Osteocyte (in vitro differentiated cells): ENCODE measurements at places on chromosomes 12 and 14. TPM values are rescaled to one million over a fixed set of nuclear protein-coding genes. Genes with fewer than 3 reads are reported as not detected.
A peak's percentile ranks its signal among the peaks of the same experiment; 100 is the strongest.

DNA sequence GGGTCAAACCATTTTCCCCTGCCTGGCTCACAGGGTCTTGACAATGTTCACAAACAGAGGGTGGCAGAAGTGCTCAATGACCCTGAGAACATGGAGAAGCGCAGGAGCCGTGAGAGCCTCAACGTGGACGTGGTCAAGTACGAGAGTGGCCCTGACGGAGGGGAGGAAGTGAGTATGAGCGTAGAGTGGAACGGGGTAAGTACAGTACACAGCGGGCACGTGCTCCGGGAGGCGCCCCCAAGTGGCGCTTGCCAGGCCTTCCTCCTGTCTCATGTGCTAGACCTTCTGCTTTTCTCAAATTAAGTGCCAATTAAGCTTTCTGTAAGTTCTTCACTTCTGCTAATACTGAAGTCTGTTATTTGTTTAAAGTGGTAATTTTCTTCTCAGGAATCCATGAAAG, 35.9 kb downstream of the XRCC3 start:
- no peak overlapping the region for H3K4me3 ChIP-seq
- DNase-seq: no peak
- peaks cover 15% of the 10 kb centered on the region for H3K4me1 ChIP-seq
- H3K27me3 ChIP-seq: no peaks in the 10 kb centered on the region
- peak overlapping the region; percentile 56 for H3K27ac ChIP-seq

The GPRC5A gene
- 25.7 and 27.3 TPM in 2 replicates for total RNA-seq

GRCh38 chr14:71179066-71179465, 271.8 kb downstream of the PCNX1 start:
- no peak overlapping the region for H3K4me3 ChIP-seq
- H3K36me3 ChIP-seq: no peaks in the 10 kb centered on the region
- no peaks in the 10 kb centered on the region for H3K27me3 ChIP-seq
- no peak overlapping the region for H3K27ac ChIP-seq

The RAD9B gene
- 0.44 and 0.64 TPM in 2 replicates for total RNA-seq

DNA sequence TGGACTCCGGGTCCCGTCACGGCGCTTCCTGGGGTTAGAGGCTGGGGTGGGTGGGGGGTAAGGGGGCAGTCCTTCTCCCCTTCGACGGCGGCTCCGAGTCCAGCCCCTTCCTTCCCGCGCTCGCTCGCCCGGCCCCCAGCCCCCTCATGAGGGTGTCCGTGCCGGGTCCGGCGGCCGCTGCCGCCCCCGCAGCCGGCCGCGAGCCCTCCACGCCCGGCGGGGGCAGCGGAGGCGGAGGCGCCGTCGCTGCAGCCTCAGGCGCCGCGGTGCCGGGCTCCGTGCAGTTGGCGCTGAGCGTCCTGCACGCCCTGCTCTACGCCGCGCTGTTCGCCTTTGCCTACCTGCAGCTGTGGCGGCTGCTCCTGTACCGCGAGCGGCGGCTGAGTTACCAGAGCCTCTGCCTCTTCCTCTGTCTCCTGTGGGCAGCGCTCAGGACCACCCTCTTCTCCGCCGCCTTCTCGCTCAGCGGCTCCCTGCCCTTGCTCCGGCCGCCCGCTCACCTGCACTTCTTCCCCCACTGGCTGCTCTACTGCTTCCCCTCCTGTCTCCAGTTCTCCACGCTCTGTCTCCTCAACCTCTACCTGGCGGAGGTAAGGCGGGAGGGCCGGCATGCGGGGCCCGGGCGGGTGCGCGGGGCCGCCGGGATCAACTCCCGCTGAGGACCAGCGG, 500 bp downstream of the GPR137C start:
- H3K36me3 ChIP-seq: peaks cover 2% of the 10 kb centered on the region
- H3K4me1 ChIP-seq: peaks cover 14% of the 10 kb centered on the region
- H3K27ac ChIP-seq: peak overlapping the region; percentile 80
- H3K27me3 ChIP-seq: peaks cover 3% of the 10 kb centered on the region
- DNase-seq: peak; percentile 82

- peaks cover 14% of the 10 kb centered on the region for H3K27me3 ChIP-seq
- DNase-seq: no peak
- no peaks in the 10 kb centered on the region for H3K36me3 ChIP-seq
- no peak overlapping the region for H3K27ac ChIP-seq
These were observed 12.1 kb downstream of the TCL1A start for GRCh38 chr14:95701846-95702221.

The YBX3 gene
- total RNA-seq: 302 and 334 TPM in 2 replicates

The WIF1 gene
- not detected in 2 replicates for total RNA-seq

GRCh38 chr12:49187184-49187583, 1.7 kb downstream of the TUBA1A start:
- peak overlapping the region; percentile 99 for H3K27ac ChIP-seq
- peaks cover 36% of the 10 kb centered on the region for H3K36me3 ChIP-seq
- H3K4me3 ChIP-seq: peak overlapping the region; percentile 93
- H3K27me3 ChIP-seq: no peaks in the 10 kb centered on the region
- peak; percentile 49 for DNase-seq
- H3K4me1 ChIP-seq: peaks cover 34% of the 10 kb centered on the region

- no peaks in the 10 kb centered on the region for H3K27me3 ChIP-seq
- peaks cover 3% of the 10 kb centered on the region for H3K4me1 ChIP-seq
- DNase-seq: no peak
- no peak overlapping the region for H3K27ac ChIP-seq
These were observed 103.7 kb upstream of the MDM1 start for GRCh38 chr12:68435816-68436215.

GRCh38 chr12:120687578-120688289, 785 bp downstream of the MLEC start:
- H3K27ac ChIP-seq: peak overlapping the region; percentile 75
- H3K27me3 ChIP-seq: no peaks in the 10 kb centered on the region
- H3K4me1 ChIP-seq: peaks cover 42% of the 10 kb centered on the region
- no peaks in the 10 kb centered on the region for H3K36me3 ChIP-seq
- H3K4me3 ChIP-seq: peak overlapping the region; percentile 86

DNA sequence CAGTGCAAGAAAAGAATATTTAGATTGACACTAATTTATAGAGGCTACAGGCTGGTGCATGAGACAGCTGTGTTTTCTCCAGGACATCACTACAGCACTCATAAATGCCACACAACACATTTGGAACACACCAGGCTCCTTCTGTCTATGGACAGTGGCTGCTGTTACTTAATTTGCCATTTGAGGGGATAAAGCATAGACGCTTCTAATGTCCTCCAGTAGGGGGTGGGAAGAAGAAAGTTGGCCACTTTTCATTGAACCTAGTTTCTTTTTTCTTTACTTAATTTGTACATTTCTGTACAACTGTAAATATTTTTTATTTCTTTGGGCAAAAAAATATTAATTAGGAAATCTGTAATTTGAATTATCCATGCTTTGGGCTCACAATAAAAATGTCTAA, 12.4 kb upstream of the RTN1 start:
- no peak overlapping the region for H3K4me3 ChIP-seq
- H3K27ac ChIP-seq: no peak overlapping the region
- no peaks in the 10 kb centered on the region for H3K4me1 ChIP-seq
- no peak for DNase-seq
- H3K27me3 ChIP-seq: peaks cover 14% of the 10 kb centered on the region

GRCh38 chr14:22390824-22391461, 198.1 kb downstream of the DAD1 start:
- no peak overlapping the region for H3K27ac ChIP-seq
- no peak overlapping the region for H3K4me3 ChIP-seq
- DNase-seq: no peak
- H3K4me1 ChIP-seq: peaks cover 22% of the 10 kb centered on the region
- no peaks in the 10 kb centered on the region for H3K36me3 ChIP-seq
- H3K27me3 ChIP-seq: peaks cover 14% of the 10 kb centered on the region

GRCh38 chr12:6262211-6262610, 48.3 kb upstream of the PLEKHG6 start:
- peaks cover 2% of the 10 kb centered on the region for H3K36me3 ChIP-seq
- no peak overlapping the region for H3K27ac ChIP-seq
- no peak overlapping the region for H3K4me3 ChIP-seq
- no peaks in the 10 kb centered on the region for H3K27me3 ChIP-seq
- peaks cover 21% of the 10 kb centered on the region for H3K4me1 ChIP-seq
- no peak for DNase-seq

The MAP4K5 gene
- 113 and 123 TPM in 2 replicates for total RNA-seq

The TMEM63C gene
- 0.11 and 0.39 TPM in 2 replicates for total RNA-seq

The TSPAN11 gene
- 8.4 and 9.2 TPM in 2 replicates for total RNA-seq

DNA sequence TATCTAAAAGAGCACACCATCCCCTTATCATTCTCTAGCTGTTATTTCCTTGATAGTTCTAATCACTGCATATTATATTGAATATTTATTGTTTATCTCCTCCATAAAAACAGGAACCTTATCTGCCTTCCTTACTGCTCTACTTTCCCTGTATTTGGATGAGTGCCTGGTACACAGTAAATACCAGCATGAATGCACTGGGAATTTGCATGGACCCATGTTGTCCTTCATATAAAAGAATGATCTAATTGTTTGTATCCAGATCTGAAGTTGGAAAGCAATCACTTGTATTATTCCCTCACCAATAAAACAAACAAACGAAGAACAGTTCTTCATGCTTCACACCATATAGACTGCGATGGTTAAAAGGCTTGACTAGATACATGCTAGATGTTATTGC, 15.3 kb upstream of the CNOT2 start:
- no peak for DNase-seq
- H3K27me3 ChIP-seq: no peaks in the 10 kb centered on the region
- H3K4me3 ChIP-seq: no peak overlapping the region
- H3K27ac ChIP-seq: no peak overlapping the region

GRCh38 chr14:99687284-99688209, 3.4 kb downstream of the CYP46A1 start:
- DNase-seq: peak; percentile 82
- no peaks in the 10 kb centered on the region for H3K36me3 ChIP-seq
- no peak overlapping the region for H3K4me3 ChIP-seq
- H3K27ac ChIP-seq: no peak overlapping the region

The KRT2 gene
- total RNA-seq: not detected in 2 replicates

DNA sequence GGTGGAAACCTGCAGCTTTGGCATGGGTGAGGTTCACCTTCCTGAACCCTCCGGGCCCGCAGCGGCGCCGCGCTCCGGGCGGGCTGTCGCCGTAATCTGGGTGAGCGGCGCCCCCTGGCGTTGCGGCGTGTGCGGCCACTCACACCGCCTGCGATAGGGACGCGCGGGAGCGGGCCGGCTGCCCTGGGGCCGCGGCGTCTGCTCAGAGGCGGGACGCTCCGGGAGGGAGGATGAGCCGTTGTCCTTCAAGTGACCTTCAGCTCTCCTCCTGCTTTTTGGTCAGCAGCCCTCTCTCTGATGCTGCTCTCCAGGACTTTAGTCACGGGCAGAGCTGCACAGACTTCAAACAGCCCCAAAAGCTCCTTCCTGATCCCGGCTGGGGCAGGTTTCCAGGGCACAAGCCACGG, 211.7 kb upstream of the FKBP4 start:
- no peaks in the 10 kb centered on the region for H3K27me3 ChIP-seq
- H3K36me3 ChIP-seq: peaks cover 35% of the 10 kb centered on the region
- DNase-seq: peak; percentile 87
- peaks cover 21% of the 10 kb centered on the region for H3K4me1 ChIP-seq
- no peak overlapping the region for H3K4me3 ChIP-seq
- no peak overlapping the region for H3K27ac ChIP-seq

The OVCH1 gene
- 0.46 and 0.52 TPM in 2 replicates for total RNA-seq

The SLCO1C1 gene
- total RNA-seq: 0.51 and 0.68 TPM in 2 replicates

The SERPINA10 gene
- not detected in 2 replicates for total RNA-seq

DNA sequence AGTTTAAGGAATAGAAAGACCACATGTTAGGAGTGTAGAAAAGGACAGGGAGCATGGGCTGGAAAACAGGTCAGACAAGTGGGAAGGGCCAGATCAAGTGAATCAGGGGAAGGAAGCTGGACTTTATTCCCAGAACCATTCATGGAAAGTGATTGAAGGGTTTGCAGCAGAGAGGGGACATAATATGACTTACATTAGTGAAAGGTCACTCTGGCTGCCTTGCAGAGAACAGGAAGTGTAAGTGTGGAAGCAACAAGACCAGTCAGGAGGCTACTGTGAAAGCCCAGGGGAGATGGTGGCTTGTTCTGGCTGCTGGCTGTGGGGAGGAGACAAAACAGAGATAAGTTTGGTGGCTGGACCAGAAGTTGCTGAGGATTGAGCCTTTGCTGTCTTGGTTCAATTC, 69.1 kb downstream of the VCPKMT start:
- DNase-seq: no peak
- H3K4me3 ChIP-seq: no peak overlapping the region
- H3K36me3 ChIP-seq: no peaks in the 10 kb centered on the region
- no peaks in the 10 kb centered on the region for H3K27me3 ChIP-seq
- no peak overlapping the region for H3K27ac ChIP-seq
- peaks cover 20% of the 10 kb centered on the region for H3K4me1 ChIP-seq

DNA sequence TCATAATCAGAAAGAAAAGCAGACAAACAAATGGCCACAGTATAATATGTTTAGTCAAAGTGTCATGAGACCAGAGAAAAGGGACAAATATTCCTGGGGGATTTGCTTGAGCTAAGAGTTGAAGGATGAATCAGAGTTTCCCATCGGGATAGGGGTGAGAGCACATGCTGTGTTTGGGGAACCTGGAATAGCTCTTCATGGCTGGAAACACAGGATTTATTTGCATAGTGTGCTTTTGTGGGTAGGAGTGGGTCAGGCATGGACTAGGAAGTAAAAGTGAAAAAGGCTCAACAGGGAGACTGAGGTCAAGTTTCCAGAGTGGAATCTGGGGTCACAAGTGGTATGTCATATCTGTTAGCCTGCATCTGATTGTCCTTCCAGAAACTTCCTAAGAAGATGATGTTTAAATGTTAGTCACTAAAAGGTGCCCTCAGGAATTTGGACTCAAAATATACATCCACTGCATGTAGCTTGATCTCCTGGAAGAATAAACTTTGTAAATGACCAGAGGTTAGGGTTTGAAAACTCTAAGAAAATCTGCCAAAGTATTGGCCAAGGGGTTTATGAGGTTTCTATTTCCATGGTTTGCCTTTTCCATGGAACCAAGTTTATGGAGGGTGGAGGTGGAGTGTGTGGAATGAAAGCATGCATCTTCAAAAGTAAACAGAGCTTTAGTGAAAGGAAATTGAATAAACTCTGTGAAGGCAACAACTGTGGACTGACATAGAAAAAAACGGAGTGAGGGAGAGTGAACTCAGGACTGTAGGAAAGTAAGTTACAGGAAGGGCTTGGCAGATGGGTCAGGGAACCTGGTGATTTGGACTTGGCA, 344.6 kb downstream of the C12orf75 start:
- H3K27ac ChIP-seq: peak overlapping the region; percentile 12
- H3K4me3 ChIP-seq: no peak overlapping the region
- no peaks in the 10 kb centered on the region for H3K36me3 ChIP-seq
- peaks cover 28% of the 10 kb centered on the region for H3K4me1 ChIP-seq
- no peaks in the 10 kb centered on the region for H3K27me3 ChIP-seq
- no peak for DNase-seq

DNA sequence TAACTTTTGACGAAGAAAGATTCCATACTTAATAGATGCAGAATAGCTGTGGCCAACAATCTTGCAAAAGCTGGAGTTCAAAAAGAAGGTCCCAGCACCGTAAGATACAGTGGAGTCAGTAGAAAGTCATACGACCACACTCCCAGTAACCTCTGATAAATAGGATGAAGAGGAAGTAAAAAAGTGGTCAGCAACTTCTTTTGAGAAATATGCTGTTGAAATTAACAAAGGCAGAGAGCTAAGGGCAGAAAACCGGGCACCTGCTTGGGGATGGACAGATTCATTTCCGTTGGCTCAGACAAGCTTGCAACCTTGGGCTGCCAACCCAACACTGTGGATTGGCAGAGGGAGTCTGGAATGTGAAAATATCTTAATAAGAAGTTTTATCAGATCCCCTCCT, 40.0 kb downstream of the BTG1 start:
- no peak for DNase-seq
- H3K4me1 ChIP-seq: peaks cover 22% of the 10 kb centered on the region
- H3K4me3 ChIP-seq: no peak overlapping the region
- no peaks in the 10 kb centered on the region for H3K27me3 ChIP-seq
- no peaks in the 10 kb centered on the region for H3K36me3 ChIP-seq

- no peaks in the 10 kb centered on the region for H3K36me3 ChIP-seq
- no peaks in the 10 kb centered on the region for H3K27me3 ChIP-seq
- peaks cover 48% of the 10 kb centered on the region for H3K4me1 ChIP-seq
- peak within 1 kb of the TSS; percentile 99 for H3K27ac ChIP-seq
- no peak for DNase-seq
These were observed at the start of gene DGKA for GRCh38 chr12:55930771-55931316. TSS of gene DGKA (plus strand) at chr12:55931162. CDS start at chr12:55936504, 5,342 bp downstream.
